GM04503 (cell line): ENCODE measurements at places on chromosomes 11 and 22.
A peak's percentile ranks its signal among the peaks of the same experiment; 100 is the strongest.

DNA sequence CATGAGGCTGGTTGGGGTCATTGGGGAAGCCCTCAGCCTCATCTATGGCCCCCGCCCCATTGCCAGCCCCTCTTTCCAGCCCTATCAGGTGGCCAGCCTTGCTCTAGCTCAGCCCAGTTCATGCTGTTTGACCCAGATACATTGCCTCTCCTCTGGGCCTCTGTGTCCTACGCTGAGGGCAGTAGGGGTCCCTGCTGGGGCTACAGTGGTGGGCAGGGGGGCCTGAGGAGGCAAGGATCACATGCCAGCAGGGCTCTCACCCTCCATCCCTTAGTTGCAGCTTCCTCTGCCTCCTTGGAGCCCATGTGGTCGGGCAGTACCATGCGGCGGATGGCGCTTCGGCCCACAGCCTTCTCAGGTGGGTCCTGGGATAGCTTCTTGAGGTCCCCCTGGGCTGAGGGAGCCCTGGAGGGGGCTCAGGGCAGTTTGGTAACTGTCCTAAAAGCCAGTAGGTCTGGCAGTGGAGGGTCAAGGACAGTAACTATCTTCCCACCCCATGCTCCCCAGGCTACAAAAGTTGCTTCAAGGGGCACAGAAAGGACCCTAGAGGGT is 19.2 kb downstream of the EMID1 start:
- no peak for DNase-seq

DNA sequence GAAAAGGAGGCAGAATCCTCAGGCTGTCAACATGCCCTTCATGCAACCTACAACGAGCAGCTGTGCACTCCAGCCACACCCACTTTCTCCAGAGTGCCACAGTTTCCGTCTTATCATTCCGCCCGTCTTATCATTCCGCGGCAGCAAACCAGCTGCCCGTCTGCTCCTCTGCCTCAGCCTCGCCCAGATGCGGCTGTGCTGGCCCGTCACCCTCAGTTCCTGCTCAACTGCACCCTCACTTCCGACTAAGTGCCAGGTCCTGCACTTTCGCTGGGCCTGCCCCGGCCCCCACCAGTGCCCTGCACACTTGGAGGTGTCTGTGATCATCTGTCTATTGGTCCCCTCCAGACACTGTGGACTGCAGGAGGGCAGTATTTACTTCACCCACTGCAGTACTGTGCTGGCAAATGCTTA is 43.7 kb downstream of the MICAL3 start:
- no peak for DNase-seq

GRCh38 chr11:79007771-79008402 is 432.9 kb downstream of the TENM4 start:
- DNase-seq, result no peak

GRCh38 chr11:12233602-12233925 is 123.2 kb downstream of the MICAL2 start:
- DNase-seq, result no peak

DNA sequence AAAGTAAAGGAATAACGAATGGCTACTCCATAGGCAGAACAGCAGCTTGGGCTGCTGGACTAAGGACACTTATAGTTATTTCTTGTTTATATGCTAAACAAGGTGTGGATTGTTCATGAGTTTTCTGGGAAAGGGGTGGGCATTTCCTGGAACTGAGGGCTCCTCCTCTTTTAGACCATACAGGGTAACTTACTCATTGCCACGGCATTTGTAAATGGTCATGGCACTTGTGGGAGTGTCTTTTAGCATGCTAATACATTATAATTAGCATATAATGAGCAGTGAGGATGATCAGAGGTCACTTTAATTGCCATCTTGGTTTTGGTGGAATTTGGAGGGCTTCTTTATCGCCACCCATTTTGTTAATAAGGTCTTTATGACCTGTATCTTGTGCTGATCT is 7.0 kb downstream of the OR4X1 start:
- DNase-seq, result no peak

DNA sequence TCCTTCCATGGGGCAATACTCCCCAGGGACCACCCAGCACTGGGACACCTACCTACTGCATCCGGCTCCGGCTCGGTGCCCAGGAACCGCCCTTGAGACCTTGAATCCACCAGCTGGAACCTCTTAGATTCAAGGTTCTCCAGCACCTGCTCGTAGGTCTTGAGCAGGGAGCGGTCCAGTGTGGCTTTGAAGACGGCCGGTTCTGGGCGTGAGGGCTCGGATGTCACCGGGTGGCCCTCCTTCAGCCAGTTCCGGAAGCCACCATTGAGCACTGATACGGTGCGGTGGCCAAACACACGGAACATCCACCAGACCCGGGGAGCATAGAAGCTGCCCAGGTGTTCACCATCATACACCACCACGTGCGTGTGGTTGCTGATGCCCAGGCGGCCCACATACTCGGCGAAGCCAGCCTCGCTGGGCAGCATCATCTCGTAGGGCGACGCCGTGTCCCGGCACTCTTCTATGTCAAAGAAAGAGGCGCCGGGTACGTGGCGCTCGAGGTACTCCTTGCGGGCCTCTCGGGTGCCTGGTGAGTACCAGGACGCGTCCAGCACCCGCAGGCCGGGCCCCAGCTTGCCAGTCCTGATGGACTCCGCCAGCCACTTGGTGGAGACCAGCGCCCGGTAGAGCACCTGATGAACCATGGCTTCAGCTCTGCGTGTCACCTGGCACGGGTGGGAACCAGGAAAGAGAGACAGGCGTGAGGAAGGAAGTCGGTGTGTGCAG is 997 bp downstream of the TST start:
- DNase-seq, result no peak

DNA sequence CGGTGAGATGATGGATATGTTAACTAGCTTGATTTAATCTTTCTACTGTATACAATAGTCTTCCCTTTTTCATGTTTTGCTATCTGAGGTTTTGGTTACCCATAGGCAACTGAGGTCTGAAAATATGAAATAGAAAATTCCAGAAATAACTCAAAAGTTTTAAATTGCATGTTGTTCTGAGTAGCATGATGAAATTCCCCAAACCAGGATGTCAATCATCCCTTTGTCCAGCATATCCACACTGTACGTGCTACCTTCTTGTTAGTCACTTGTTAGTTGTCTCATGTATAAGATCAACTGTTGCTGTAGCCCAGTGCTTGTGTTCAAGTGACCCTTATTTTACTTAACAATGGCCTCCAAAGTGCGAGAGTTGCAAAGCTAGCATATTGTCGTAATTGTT is 21.2 kb upstream of the OR10W1 start:
- DNase-seq, result no peak

GRCh38 chr11:71987521-71987920 is 11.2 kb upstream of the IL18BP start:
- no peak for DNase-seq

DNA sequence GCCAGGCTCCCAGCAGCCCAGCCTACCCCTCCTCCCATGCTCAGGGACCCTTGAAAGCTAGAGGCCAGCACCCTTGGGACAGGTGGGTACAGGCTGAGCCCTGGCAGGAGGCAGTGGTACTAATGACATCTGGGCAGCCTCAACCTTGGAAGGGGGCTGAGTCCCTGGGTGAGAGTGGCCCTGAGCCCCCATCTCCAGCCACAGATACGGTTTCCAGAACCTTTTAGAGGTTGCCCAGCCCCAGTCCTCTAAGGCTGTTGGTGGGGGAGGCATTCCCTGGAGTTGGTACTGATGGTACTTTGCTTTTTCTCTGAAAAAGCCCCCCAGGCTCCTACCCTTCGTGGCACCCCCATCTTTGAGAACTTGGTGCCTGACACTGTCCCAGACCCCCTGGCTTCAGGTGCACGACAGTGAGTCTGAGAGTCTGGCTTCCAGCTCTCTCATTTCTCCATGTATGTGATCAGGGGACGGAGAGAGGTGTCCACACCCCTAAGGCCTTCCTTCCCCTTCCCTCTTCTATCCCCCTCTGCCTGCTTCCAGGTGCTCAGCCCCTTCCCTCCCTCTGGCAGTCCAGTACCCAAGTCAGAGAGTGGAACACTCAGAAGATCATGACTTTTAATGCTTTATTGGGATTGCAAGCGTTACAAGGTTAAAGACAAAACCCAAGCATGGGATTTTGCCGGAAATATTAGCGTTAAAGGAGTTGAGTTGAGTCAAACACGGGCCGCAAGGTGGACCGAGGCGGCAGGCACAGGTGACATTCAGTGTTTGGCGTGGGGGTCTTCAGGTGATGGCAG is 10.5 kb downstream of the IGF2 start:
- DNase-seq, result no peak

DNA sequence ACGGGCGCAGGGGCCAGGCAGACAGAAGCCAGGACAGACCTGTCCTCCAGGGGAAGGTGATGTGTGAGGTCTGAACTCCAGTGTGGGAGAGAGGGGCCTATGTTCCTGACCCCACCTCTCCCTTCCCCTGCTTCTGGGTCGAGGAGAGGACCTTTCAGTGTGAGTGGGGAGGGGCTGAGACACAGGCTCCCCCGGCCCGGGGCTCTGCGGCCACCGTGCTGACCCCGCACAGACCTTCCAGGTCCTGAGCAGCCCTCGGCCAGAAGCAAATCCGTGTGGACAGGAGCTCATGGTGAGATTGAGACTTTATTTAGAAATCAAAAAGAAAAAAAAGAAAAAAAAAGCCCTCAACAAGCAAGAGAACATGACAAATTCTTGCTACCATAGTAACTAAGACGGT is 680.5 kb downstream of the BRD1 start:
- DNase-seq, result no peak

GRCh38 chr22:36745301-36745995 is 30.5 kb downstream of the IFT27 start:
- DNase-seq, result no peak

GRCh38 chr22:40430991-40431390 is 60.6 kb downstream of the SGSM3 start:
- DNase-seq, result no peak

DNA sequence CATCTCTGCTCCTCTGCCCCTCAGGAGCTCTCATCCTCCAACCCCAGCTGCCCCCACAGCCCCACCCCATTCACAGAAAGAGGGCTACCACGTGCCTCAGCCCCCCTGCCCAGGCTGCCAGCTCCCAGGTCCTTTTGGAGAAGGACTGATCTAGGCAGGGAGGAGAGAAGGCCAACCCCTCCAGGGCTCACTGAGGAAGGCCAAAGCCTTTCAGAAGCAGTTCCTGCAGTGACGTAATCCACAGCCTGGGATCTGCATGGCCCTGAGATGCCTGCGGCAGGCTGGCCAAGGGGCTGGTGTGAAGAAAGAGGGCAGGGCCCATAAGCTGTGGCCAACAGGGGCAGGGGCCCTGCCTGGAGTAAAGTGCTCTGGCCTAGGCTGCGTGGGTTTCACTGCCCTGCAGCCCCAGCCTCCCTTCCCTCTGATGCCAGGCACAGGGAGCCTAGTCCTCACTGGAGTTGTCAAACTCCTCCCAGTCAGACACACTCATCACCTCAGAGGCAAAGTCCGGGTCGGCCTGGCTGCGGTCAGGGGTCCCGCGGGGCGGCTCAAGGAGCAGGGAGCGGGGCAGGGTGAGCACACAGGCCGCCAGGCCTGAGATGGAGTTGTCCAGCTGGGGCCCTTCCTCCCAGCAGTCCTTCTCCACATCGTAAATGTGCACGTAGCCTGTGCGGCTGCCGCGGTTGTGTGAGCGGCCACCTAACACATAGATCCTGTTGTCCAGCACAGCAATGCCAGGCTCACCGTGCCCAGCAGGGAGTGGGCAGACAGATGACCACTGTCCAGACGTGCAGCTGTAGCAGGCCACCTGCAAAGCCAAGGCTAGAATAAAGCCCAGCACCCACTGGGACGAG is 4.2 kb upstream of the SCARF2 start:
- DNase-seq, result no peak

DNA sequence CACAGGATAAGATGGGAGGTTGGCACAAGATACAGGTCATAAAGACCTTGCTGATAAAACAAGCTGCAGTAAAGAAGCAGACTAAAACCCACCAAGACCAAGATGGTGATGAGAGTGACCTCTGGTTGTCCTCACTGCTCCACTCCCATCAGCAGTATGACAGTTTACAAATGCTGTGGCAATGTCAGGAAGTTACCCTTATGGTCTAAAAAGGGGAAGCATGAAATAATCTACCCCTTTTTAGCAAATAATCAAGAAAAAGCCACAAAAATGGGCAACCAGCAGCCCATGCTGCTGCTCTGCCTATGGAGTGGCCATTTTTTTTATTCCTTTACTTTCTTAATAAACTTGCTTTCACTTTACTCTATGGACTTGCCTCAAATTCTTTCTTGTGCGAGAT is 8.7 kb upstream of the PIWIL4 start:
- DNase-seq, result no peak

GRCh38 chr11:72869831-72870230 is 55.6 kb downstream of the ATG16L2 start:
- no peak for DNase-seq

- DNase-seq, result no peak
Measured at GRCh38 chr11:61718046-61718531, 34.3 kb upstream of the MYRF start.

DNA sequence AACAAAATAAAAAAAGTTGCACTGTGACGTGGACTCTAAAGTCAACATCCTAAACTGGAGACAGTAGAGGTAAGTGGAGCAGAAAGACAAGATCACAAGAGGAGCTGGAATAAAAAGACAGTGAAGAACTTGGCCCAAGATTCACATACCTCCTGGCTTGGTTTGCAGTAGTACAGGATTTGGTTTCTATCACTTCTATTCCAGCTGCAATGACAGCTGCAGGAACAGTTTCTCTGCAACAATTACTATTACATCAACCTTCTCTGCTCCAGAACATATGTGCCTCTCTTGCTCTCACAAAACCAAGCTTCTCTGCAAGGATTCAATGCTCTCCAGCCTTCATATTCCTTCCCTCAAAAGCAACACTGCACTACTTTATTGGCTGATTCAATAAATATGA is 7.8 kb upstream of the KDM2A start:
- no peak for DNase-seq

- DNase-seq, result no peak
Measured at GRCh38 chr11:70952191-70952590, 300.2 kb downstream of the SHANK2 start.

GRCh38 chr11:100730266-100730665 is 43.2 kb downstream of the ARHGAP42 start:
- peak; percentile 44 for DNase-seq

GRCh38 chr11:26753723-26754504 is 32.1 kb upstream of the SLC5A12 start:
- DNase-seq, result no peak

DNA sequence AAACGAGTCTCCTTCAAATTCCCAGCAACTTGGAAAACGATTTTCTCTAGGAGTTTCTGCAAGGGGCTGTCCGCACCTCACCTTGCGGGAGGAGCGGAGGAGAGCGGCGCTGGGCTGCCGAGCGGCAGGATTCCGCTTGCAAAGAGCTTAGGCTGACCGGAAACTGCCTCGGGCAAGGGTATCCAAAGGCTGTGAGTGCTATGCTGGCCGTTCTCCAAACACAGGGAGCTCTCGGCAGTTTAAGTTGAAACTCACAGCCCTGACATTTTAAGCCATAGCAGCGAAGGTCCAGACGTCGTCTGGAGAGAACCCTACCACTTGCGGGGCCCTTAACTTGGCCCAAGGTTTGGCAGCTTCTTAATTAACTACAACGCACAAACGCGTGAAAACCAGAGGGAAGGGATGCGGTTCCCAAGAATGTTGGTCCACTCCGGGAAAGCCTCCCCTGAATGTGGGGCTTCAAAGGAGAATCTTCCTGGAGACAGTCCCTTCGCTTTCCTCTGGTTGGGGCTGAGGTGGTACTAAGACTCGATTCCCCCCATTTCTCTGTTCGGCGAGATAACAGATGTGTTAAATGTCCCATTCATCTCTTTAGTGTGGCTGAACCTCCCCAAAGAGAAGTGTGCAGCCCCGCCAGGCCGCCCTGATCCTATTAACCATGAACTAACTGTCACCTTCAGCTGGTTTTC is 1.1 kb upstream of the DBX1 start:
- no peak for DNase-seq
